ENCODE measurements at places on chromosomes 1 and 21.

- no peak for DNase-seq
Observed at GRCh38 chr1:22543679-22544078, 19.6 kb upstream of the EPHA8 start.

DNA sequence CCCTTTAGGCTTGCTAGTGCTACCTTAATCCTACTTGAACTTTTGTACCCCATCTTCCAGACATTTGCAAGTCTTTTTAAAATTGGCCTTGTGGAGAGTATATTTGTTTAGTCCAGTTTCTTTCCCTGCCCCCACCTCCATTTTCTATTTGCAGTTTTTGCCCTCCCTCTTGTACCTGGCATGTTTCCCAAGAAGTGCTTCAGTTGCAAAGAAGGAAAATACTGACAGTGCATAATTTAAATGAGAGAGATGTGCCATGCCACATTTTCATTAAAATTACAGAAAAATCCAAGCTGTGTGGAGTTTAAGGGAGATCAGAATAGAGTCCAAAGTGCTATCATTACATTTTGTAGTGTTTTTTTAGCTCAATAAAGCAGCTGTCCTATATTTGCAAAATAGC lies 150.0 kb upstream of the ADGRL2 start:
- DNase-seq = no peak

GRCh38 chr1:228079601-228080263 lies 2.8 kb upstream of the ARF1 start:
- DNase-seq = no peak

GRCh38 chr21:10539956-10540355 lies 18.6 kb downstream of the TPTE start:
- DNase-seq = no peak

GRCh38 chr1:10682449-10683309 lies 113.8 kb downstream of the CASZ1 start:
- no peak for DNase-seq

GRCh38 chr1:12591267-12591938 lies 26.6 kb downstream of the DHRS3 start:
- no peak for DNase-seq

GRCh38 chr1:172588296-172589291 lies 55.6 kb downstream of the SUCO start:
- no peak for DNase-seq

GRCh38 chr1:107594536-107594935 lies 370.4 kb downstream of the VAV3 start:
- no peak for DNase-seq

GRCh38 chr1:113219377-113219776 lies 146.4 kb downstream of the LRIG2 start:
- no peak for DNase-seq

DNA sequence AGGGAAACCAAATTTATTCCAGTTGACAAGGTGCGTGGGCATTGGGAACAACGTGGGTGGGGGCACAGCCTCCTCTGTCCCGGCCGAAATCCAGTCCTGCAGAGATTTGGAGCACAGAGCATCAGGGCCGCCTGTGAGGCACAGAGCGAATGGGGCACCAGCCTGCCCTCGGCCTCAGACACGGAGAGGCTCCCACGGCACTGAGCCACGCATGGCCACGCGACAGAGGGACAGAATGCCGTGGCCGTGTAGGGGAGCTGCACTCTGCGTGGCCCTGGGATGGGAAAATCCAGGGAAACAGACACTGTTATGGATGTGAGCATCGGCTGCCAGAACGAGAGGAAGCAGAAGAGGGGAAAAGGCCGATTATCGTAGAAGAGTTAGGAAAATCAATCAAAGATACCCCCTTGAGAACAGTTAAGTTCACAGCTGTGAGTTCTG lies 13.5 kb upstream of the C1orf159 start:
- no peak for DNase-seq

- DNase-seq = no peak
Observed at GRCh38 chr1:174900317-174900716, 99.4 kb upstream of the CACYBP start.
